Putamen (tissue), 1 donor: ENCODE measurements at places on chromosomes 16 and 17.

DNA sequence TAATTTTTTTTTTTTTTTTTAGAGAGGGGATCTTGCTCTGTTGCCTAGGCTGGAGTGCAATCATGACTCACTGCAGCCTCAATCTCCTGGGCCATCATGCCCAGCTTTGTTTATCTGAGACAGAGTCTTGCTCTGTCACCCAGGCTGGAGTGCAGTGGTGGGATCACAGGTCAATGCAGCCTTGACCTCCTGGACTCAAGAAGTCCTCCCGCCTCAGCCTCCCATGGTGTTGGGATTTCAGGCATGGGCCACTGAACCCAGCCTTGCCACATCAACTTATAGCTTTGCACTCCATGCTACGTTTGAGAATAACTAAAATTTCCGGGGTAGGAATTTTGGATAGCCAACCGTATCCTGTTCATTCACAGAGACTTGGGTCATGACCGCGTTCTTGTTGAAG, 30.6 kb downstream of the RNF213 start:
- DNase-seq = no peak

GRCh38 chr16:57480754-57481230, 5.5 kb downstream of the DOK4 start:
- no peak for DNase-seq

DNA sequence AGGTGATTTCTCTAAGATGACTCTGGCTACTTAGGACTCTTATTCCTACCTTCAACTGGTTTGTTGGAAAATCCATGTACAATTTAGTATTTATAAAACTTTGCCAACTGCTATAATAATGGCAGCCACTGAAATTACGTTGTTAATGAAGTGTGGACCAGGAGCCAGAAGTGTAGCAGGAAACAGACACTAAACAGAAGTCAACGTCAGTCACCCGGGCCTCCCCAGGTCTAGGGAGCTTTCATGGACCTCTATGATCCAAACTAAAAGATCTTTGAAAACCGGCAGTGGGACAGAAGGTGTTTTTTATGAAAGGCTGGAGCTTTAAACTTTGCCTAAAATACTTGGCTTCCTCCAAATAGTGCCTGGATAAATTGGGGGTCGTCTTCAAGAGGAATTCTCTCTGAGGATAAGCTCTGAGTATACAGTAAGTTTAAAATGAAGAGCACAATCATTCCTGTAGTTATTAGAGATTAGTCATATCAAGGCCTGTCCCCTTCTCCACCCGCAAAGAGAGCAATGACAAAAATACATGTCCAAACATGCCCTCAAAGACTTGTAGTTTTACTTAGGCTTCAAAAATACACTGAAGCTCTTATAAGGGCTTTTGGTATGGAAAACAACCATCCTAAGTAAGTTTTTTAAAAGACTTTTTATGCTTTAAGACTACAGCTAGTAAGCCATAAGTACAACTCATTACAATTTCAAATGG, 34.6 kb downstream of the DCUN1D3 start:
- no peak for DNase-seq

DNA sequence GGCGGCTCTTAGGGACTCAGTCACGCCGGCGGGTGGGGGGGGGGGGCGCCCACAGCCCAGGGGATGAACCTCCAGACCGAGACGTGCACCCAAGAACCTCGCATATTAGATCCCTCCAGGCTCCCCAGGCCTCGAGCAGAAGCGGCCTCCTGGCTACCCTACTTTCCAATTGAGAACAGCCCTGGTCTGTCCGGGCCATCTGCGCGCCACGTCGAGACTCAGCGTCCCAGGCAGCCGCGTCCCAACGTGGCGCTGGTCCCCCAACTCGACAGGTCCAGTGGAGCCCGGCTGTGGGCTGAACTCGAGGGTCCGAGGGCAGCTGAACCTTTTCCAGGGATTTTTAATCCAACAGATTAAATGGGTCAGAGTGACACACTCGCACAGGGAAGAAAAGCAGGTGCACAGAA, 2.3 kb upstream of the IRX3 start:
- no peak for DNase-seq

- DNase-seq = peak; percentile 93
Measured at GRCh38 chr17:79728169-79728907, 2.4 kb upstream of the ENPP7 start.

DNA sequence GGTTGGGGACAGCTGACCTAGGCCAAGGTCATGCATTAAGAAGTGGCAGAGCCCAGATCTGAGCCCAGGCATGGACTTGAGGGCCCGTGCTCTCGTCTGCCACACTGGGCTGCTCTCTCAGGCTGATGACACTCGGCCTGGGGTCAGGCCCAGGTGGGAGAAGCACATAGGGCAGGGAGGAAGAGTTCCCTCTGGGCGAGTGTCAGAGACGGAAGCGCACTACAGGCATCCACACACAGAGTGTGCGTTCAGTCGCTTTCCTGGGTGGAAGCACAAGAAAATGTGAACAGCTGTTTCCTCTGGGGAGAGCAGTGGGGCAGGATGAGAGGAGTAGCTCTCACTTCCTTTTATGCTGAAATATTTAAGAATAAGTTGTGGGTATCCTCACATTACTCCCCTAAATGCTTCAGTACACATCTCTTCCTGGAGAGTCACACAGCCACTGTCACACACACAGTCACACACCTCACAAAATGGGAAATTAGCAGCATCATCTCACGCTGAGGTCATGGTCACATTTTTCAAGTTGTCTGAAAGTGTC, 59.7 kb downstream of the B9D1 start:
- DNase-seq = no peak

DNA sequence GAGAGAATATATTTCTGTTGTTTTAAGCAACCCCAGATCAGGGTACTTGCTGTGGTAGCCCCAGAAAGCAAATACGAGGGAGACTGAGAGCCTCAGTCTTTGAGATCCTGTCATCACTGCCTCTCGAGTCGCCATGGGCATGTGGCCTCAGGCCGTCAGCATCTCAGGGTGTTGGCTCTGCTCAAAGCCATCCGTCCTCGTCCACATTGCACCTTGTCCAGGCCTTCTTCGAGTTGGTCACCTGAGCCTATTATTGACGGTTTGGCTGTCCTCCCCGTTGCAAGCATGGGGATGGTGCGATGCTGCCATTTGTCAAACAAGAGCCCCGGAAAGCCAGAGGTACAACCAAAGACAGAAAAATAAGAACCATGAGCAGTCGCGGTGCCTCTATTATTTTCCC, 136.9 kb downstream of the IRF8 start:
- no peak for DNase-seq

GRCh38 chr17:32569171-32570080, 82.6 kb downstream of the CDK5R1 start:
- no peak for DNase-seq

DNA sequence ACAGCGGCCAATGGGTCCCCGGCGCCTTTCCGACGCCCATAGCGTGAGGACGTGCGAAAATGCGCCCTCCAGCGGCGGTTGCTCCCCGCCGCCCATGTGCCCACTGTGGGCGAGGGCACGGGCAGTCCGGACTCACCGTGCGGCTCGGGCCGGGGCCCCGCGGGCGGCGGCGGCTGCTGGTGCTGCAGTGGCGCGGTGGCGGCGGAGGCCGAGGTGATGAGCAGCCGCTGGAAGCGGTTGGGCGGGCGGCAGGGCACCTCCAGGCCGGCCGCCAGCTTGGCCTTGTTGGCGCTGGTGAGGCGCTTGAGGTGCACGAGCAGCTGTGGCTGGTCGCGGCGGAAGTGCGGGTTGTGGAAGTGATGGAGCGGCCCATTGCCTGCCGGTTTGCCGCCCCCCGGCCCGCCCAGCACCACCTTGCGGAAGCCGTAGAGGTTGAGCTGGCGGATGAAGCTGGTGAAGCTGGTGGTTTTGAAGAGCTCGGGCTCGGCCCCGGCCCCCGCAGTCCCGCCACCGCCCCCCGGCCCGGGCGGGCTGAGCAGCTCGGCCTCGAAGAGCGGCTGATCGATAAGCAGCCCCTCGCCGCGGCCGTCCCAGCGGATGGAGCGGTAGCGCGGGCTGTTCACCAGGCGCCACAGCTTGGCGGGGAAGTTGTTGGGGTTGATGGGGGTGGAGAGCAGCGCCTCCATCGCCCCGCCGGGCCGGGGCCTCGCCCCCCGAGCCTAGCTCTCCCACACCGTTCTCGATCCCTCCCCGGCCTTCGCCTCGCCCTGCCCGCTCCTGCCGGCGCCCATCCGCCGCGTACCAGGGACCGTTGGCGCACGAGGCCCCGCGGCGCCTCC, at the start of gene HSF5:
Gene HSF5 (minus strand): TSS at position 820 of the 839 bp plus-strand sequence. CDS start 134 bp downstream, at position 686.
- DNase-seq = no peak

GRCh38 chr17:42310787-42311215, 22.5 kb downstream of the STAT5A start:
- no peak for DNase-seq

- DNase-seq = no peak
Measured at GRCh38 chr17:30005709-30006320, 64.4 kb downstream of the EFCAB5 start.

GRCh38 chr16:31005350-31006085, 4.9 kb downstream of the STX1B start:
- no peak for DNase-seq

DNA sequence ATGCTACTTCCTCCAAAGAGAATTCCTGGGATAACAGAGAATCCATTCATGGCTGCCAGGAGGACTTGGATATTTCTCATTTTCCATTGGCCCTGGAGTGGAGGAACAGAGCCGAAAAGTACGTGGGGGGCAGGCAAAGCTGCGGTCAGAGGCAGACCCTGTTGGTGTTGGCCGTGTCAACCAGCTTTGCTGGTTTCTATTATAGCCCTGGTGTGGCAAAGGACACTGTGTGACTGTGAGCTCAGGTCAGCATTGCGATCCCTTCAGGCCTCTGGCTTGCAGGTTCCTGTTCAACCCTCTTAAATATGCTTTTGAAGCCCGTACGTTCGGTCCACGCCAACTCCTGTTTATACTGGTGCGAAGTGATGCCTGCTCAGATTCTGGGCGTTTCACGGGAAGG, 596.2 kb downstream of the MAF start:
- DNase-seq = no peak

GRCh38 chr17:32773856-32774694, 102.8 kb downstream of the MYO1D start:
- DNase-seq = no peak

- DNase-seq = no peak
Measured at GRCh38 chr16:61842666-61843065, 193.6 kb downstream of the CDH8 start.

GRCh38 chr17:21542991-21543390, 149.3 kb upstream of the KCNJ18 start:
- no peak for DNase-seq
